ENCODE measurements at places on chromosomes 1 and 21. TPM values are rescaled to one million over a fixed set of nuclear protein-coding genes. Genes with fewer than 3 reads are reported as not detected.

Gene LRRC8D
- total RNA-seq: 29.8 TPM

Gene KRTAP21-1
- not detected for total RNA-seq

Gene SH2D5
- 0.26 TPM for total RNA-seq

Gene CFHR4
- not detected for total RNA-seq

Gene PROX1
- 0.09 TPM for total RNA-seq

Gene OR2M3
- total RNA-seq: not detected

Gene DIO1
- not detected for total RNA-seq

Gene LCE1C
- not detected for total RNA-seq

Data from pericardium fibroblast (primary cell).